ENCODE measurements at places on chromosomes 6 and 20.

GRCh38 chr20:63553933-63554290, at the start of gene FNDC11:
Gene FNDC11, plus strand, starts transcription at chr20:63554159. Its CDS starts 1,505 bp downstream, at chr20:63555664.
- DNase-seq = peak; percentile 51

GRCh38 chr6:92541448-92542060, 877.8 kb downstream of the EPHA7 start:
- DNase-seq = no peak

DNA sequence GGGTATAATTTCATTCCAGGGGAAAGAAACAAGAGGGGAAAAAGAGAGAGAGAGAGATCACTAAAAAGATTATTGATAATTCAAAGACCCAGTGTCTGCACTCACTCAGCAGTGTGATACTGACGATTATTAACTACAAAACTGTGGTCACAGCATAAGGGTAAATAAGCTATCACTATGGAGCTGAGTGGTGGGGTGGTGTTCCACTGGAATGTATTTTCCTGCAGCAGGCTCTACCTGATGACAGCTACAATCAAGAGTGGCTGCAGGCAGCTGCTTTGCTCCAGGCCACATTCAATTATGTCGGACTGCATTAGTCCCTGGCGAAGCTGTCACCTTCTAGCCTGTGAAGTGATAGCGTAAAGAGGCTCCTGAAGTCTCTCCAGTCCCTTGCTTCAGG, 122.2 kb upstream of the TFAP2D start:
- DNase-seq = no peak

DNA sequence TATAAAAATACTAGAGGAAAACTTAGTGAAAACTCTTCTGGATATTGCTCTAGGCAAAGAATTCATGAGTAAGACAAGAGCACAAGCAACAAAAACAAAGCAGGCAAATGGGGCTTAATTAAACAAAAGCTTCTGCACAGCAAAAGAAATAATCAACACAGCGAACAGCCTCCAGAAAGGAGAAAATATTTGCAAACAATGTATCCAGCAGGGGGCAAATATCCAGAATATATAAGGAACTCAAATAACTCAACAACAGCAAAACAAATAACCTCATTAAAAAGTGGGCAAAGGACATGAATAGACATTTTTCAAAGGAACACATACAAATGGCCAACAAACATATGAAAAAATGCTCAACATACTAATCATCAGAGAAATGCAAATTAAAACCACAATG, 17.1 kb upstream of the HECA start:
- DNase-seq = no peak

GRCh38 chr6:108712946-108713345, 135.3 kb upstream of the ARMC2 start:
- no peak for DNase-seq

DNA sequence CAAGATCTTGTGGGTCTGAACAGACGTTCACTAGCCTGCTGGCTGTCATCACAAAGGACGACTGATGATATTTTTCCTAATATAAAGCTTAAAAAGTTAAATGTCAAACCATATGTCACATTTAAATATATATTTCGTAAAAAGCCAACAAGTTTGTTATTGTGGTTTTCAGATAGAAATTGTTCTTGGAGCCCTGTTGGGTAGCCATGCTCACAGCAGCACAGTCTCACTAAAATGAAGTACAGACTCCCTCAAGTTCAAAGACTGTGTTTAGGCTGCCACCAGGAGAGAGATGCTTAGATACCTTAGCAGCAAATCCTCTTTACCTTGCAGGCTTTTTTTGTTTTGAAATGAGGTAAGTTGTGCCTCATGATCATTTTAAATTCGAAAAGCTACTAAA, 17.8 kb downstream of the EEF1E1 start:
- DNase-seq = no peak

DNA sequence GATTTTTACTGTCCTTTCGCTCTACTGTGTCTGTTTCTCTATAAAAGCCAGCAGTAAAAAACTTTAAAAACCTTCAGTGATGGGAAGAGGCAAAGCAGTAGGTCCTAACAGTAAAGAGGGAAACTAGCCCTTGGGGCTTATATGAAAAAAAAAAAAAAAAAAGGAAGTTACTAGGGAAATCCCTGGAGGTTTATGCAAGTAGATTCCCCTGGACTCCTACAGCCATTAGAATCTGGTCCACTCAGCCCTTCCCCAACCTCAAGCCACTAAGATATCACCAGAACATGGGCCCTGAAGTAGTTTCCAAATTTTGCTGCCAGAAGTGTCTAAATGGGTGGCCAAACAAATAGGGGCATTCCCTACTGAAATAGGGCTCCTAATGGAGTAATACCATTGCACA, 70.5 kb upstream of the HINT3 start:
- no peak for DNase-seq

GRCh38 chr20:21820688-21821087, 115.2 kb downstream of the PAX1 start:
- DNase-seq = no peak
